Substantia nigra (tissue), 51 donors: ENCODE measurements at places on chromosomes 3 and 15.

DNA sequence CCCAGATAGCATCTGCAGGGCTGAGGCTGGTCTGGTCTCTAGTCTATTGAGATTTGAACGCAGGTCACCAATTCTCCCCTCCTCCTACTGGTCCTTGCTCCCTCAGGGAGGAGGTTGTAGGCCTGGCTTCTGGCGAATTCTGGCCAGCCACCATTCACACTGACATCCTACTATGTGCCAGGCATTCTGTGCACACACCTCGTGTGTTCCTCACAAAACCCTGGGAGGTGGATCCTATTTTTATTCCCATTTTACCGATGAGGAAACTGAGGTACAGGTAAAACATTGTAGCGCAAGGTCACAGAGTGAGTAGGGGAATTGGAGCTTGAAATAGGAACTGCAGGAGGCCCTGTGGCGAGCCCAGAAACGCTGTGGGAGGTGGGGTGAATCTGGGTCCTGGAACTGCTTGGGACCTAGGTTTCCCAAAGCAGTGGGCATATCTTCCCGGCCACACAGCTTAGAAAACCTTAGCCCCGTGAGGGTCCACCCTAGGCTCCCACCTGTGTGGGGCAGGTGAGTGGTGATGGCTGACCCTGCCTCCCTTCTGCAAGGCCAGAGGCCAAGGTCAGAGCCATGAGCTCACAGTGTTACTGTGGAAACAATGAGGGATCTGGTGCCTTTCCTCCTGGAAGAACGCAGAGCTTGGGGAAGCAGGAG is 4.8 kb upstream of the ATP2B2 start:
- DNase-seq = no peak

GRCh38 chr15:79549196-79549595 is 117.1 kb downstream of the MINAR1 start:
- no peak for DNase-seq

- no peak for DNase-seq
These were observed 56.2 kb downstream of the LRRFIP2 start for GRCh38 chr3:37118163-37118562.

GRCh38 chr3:17133632-17134545 is 249.1 kb downstream of the PLCL2 start:
- DNase-seq = no peak

DNA sequence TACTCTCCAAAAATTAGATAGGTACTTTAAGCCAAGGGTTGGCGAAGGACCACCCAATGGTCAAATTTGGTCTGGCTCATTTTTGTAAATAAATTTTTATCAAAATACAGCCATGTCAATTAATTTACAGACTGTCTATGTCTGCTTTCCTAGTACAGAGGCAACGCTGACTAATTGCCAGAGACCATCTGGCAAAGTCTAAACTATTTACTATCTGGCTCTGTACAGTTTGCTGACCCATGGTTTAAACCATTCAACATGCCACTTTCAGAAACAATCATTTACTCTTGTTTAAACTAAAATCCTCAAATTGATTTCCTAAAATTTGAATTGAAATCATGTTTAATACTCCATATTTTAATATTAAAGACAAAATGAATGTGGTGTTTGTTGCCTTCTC is 25.9 kb downstream of the CBLB start:
- no peak for DNase-seq

DNA sequence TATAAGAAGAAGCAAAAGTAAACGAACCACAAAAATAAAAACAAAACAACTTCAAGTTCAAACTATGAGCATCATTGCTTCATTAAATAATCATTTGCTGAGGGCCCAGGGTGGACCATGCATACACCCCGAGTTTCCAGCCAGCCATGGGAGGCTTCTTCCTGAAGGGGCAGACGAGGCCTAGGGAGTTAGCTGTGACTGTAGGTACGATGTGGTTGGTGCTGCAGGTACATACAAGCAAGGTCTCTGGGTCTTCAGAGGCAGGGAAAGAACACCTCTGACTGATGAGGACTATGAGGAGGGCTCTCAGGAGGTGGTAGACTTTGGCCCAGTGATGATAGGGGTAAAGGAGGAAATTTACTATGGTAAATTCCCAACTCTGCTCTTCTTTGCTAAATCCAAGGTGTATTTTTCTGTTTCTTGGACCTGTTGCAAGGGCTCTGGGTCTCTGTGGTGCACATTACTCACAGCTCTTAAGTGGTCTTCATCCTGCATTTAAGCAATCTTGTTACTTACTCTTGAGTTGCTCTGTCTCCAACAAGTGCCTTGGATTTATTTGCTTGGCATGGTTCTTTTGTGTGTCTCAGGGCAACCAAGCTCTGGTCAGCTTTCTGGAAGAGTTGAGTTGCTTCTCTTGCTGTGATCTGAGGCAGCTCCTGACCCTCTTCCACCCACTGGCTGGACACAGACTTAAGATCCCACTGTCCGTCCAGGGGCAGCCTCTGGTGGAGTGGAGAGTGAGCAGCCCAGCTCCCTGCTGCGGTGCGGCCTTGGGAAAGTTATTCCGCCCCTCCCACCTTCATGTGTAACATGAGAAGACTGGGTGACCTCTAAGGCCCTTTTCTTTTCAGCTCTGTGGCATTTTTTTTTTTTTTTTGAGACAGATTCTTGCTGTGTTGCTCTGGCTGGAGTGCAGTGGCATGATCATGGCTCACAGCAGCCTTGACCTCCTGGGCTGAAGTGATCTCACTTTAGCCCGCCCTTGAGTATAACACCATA is 56.1 kb upstream of the KIF23 start:
- DNase-seq = no peak

GRCh38 chr3:194671900-194672808 is at the start of gene LSG1:
Gene LSG1 (minus strand): TSS chr3:194672191. CDS start chr3:194672162, 29 bp downstream.
- DNase-seq = peak; percentile 88

GRCh38 chr3:111851511-111851954 is 7.5 kb upstream of the PHLDB2 start:
- no peak for DNase-seq

GRCh38 chr3:134059035-134059601 is 29.4 kb upstream of the SLCO2A1 start:
- DNase-seq = no peak

- no peak for DNase-seq
These were observed 18.0 kb downstream of the TMEM44 start for GRCh38 chr3:194615226-194615625.

GRCh38 chr3:130658678-130659077 is 88.0 kb downstream of the PIK3R4 start:
- no peak for DNase-seq

GRCh38 chr3:12351145-12351544 is 62.3 kb downstream of the PPARG start:
- DNase-seq = no peak

GRCh38 chr3:32337505-32337904 is 54.1 kb upstream of the CMTM7 start:
- DNase-seq = no peak

- DNase-seq = no peak
These were observed 11.1 kb downstream of the TLE3 start for GRCh38 chr15:70086636-70087035.

- DNase-seq = no peak
These were observed 707.3 kb upstream of the UBE2E2 start for GRCh38 chr3:22495791-22496190.

DNA sequence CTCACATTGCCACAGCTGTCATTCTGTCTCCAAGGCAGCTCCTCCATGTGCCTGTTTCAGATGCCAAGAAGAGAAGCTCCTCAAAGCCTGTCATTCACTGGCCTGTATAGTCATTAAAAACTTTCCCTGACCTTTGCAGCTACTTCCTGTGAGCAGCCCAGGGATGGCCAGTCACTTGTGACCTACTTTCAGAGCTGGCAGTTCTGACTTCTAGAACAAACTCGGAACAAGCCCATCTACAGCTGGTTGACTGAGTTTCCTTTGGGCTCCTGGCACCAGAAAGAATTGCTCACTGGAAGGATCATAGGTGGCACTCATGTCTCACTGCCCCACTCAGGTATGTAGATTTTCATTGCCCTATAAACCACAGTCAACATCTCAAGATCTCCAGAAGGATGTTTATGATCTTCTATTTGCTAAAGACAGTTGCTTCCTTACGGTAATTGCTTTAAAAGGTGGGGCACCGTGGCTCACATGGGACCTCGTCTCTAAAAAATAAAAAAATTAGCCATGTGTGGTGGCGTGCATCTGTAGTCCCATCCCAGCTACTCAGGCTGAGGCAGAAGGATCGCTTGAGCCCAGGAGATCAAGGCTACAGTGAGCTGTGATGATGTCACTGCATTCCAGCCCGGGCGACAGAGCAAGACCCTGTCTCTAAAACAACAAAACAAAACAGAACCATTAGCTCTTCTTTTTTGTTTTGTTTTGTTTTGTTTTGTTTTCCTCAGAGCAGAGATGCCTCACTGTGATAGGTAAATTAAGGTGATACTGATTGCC is 11.2 kb upstream of the ATP13A3 start:
- DNase-seq = no peak

DNA sequence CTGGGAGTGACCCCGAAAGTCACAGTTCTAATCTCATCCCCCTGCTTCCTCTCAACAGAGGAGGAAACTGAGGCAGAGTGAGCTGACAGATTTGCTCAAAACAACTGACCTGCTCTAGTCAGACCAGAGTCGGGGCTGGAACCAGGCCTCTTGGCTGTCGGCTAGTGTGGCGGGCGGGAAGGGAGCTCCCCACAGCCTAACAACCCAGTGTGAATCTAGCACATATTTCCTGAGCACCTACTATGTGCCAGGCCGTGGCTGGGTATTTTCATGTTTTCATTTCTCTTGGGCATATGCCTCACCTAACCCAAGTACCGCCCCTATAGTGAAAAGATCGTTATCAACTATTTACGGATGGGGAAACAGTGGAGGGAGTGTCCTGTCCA is 27.2 kb downstream of the GRIP2 start:
- no peak for DNase-seq

GRCh38 chr15:43249236-43249635 is 17.5 kb downstream of the TGM5 start:
- DNase-seq = no peak

- no peak for DNase-seq
These were observed 553.0 kb downstream of the NTRK3 start for GRCh38 chr15:87703327-87704111.

DNA sequence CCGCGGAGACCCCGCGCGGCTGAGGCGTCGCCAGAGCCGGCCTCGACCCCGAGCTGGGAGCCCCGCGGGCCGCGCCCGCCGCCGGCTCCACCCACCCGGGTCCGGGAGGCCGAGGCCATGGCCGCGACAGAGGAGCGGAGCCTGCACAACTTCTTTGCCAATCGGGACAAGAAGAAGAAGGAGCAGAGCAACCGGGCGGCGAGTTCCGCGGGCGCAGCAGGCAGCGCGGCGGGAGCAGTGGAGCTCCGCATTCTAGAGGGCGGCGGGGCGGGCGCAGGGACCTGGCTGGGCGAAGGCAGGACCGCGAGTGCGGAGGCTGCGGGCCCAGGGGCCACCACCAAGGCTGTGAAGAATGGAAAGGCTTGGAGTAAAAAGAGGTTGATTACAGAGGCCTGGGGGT is 37.6 kb upstream of the EPHA6 start:
- DNase-seq = no peak

- no peak for DNase-seq
These were observed 48.9 kb downstream of the NIPA2 start for GRCh38 chr15:22887157-22887951.
